ENCODE measurements at places on chromosomes 6 and 20.

DNA sequence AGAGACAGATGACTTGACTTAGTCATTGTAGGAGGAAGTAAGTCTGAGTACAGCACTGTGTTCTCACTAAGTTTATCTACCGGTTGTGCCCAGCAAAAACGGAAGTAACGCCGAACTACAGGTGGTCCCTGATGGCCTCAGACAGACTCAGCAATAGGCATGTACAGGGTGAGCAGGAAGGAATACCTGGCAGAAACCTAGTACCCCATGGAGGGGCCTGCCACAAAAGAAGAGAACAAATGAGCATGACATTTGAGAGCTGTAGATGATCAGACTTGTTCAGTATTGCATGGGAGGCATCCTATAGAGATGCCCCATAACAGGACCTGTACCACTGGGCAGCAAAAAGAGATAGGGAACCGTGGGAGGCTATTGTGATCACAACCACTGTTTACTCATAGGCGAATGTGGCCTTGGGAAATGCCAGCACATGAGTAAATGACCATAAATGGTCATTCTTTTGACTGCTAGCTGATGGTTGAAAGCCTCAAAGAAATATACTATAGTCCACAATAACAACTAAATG, 106.4 kb upstream of the TAB2 start:
- DNase-seq, result no peak

GRCh38 chr20:47667531-47668312, 117.6 kb downstream of the SULF2 start:
- DNase-seq, result no peak

- no peak for DNase-seq
Observed at GRCh38 chr20:53346335-53346648, 247.3 kb downstream of the ZNF217 start.

DNA sequence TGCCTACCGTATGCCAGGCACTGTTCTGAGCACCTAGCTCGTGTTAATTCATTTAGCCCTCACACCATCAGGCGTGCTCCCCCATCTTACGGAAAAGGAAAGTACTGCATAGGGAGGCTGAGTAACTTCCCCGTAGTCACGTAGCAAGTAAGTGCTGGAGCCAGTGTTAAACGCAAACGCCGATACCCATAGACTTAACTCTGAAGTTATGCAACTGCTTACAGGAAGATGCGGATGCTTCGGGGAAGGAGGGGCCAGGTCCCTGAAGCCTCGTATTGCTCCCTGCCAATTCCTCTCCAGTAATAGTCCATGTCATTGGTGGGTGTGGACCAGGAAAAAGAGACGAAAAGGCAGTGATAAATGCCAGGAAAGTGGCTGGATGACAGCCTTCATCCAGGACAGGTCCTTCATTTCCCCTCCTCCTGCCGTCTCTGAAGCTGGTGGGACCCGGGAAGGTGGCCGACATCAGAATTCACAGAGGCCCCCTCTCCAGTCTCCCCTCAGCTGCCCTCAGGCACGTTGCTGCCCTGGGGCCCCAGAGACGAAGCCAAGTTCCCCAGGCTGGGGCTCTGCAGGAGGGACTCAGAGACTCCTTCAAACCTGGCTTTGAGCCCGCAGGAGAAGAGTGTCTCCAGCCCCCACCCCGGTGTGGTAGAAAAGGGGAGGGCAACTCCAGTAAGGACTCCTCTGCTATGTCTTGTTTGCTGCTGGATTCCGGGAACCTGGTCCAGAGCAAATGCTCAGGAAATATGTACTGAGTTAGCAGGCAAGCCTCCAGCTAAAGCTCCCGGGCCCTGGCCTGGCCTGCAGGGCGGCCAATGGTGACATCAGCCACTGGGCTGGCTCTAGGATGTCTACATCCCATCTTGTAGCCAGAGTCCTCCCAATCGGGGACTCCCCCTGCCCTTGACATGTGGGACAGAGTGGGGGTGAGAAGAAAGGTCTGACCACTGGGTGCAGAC, 37.8 kb downstream of the RAB44 start:
- DNase-seq, result peak; percentile 94

DNA sequence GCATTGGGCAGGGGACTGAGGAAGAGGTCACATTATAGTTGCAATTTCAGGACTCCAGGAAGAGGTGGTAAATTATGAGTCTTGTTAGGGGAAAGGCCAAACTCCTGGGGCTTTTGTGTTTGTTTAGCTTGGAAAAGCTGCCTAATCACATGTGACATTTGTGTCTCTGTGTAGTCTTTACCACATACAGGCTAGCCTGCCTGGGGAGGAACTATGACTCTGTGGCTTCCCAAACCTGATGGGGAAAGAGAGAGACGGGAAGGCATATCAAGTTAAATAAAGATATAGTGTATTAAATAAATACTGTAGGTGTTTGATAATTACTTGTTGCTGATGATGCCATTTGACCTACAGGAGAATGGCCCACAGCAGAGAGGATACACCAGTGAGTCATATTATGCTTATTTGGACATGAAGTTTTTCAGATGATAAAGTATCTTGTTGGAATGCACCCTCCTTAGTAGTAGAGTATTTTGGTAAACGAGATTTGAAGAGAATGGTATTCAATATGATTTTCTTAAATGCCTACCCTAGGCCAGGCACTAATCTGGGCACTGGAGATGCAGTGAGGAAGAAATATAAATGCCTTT, 4.0 kb downstream of the BLTP3A start:
- DNase-seq, result no peak
